ENCODE measurements at places on chromosomes 5 and 9. TPM values are rescaled to one million over a fixed set of nuclear protein-coding genes. Genes with fewer than 3 reads are reported as not detected.
A peak's percentile ranks its signal among the peaks of the same experiment; 100 is the strongest.

The GABBR2 gene
- 0.09 TPM for polyA plus RNA-seq

The CCL21 gene
- polyA plus RNA-seq: 286 TPM

The ZBTB43 gene
- polyA plus RNA-seq: 2.2 TPM

The NFIB gene
- 7.8 TPM for polyA plus RNA-seq

DNA sequence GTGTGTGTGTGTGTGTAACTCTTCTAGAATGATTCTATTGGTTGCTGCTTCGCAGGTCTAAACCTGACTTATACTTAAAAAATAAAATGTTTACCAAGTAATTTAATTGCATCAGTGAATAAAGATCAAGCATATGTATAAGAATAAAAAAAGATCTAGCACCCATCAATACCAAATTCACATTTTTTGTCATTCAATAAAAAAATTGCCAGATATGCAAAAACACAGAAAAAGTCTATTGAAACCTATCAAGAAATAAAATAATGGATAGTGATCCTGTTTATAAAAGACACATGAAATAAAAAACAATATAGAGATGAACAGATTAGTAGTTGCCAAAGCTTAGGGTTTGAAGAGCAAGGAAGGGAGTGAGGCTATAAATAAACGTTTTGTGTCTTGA is 2095.0 kb upstream of the ACO1 start:
- no peak for DNase-seq
- no peak overlapping the region for H3K27ac ChIP-seq
- no peaks in the 10 kb centered on the region for H3K36me3 ChIP-seq
- H3K4me1 ChIP-seq: no peaks in the 10 kb centered on the region
- H3K4me3 ChIP-seq: no peak overlapping the region

DNA sequence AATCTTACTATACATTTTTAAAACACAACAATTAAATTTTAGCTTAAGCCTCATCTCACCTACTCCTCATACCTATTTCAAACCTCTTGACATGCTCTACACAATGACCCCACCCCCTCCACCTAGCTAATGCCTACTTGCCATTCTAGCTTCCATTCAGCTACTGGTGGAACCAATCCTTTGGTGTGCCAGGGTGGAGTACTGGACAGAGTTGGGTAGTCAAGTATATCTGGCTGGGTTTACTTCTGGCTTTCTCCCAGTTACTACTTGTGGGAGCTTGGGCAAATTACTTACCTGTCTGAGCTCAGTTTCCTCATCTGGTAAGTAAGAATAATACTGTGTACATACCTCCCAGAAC is 24.3 kb downstream of the PLPP1 start:
- no peak overlapping the region for H3K4me3 ChIP-seq
- peaks cover 9% of the 10 kb centered on the region for H3K4me1 ChIP-seq
- no peak overlapping the region for H3K27ac ChIP-seq

DNA sequence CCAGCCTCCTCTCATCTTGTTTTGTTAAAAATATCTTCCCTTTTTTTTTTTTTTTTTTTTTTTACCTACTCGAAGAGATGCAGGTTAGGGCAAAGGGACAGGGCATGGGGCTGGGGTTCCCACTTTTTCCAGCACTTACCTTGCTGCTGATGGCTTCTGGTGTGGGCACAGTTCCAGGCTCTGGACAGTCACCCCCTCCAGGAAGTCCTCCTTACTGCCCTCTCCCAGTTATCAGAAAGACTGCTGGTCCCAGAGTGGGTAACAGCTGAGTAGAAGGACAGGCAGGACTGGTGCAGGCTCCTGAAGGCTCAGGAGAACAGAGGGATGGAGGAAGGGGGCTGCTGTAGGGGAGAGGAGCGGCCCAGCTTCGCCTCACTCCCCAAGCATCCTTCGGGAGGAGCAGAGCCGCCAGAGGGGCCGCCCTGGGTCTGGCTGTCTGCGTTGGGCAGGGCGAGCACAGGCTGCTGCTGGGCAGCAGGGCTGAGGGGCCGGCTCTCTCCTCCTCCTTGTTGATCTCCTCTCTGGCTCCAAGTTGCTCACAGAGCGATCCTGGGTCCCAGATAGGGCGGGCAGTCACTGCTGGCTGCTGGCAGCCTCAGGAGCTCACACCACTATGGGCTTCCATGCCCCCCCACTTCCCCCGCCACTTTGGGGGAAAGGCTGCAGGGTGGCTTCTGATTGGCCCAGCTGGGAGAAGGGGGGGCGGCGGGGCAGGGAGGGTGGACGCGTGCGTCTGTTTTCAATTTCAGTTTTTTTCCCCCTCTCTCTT is at the start of gene PDGFRB:
Gene PDGFRB, minus strand, starts transcription at position 588 of the 769 bp plus-strand sequence. CDS start 18,798 bp downstream, outside the sequence.
- DNase-seq: no peak
- no peaks in the 10 kb centered on the region for H3K36me3 ChIP-seq
- H3K27ac ChIP-seq: peak within 1 kb of the TSS; percentile 75
- H3K4me3 ChIP-seq: peak within 1 kb of the TSS; percentile 26
- H3K27me3 ChIP-seq: no peaks in the 10 kb centered on the region
- no peaks in the 10 kb centered on the region for H3K4me1 ChIP-seq

DNA sequence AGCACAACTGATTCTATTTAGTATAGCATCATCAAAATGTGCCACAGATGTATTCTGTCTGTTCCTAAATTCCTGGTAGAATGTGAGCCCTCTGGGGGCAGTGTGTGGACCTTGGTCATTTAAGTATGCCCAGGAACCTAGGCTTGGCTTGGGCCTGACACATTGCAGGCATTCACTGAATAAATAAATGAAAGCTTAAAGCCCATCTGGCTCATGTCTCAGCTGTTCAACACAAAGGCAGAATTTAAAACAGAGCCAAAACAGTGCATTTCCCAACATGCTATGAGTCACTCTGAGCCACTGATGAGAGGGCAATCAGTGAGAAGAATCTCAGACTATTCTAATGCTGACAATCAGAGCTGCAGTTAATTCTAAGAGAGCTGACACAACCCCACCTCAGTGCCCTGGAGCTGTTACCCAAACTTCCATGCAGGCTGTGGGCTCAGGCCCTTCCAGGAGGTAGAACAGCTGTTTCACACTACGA is 8.1 kb downstream of the FAM193B start:
- no peak for DNase-seq
- no peaks in the 10 kb centered on the region for H3K4me1 ChIP-seq
- H3K27ac ChIP-seq: peak overlapping the region; percentile 83
- H3K27me3 ChIP-seq: no peaks in the 10 kb centered on the region
